Activated CD4-positive, alpha-beta memory T cell treated with anti-CD3 and anti-CD28 coated beads, Interleukin-2, amount 10 ng/mL, durations not matched to agents 7 days and 5 days (primary cell): ENCODE measurements at places on chromosomes 6 and 20. TPM values are rescaled to one million over a fixed set of nuclear protein-coding genes. Genes with fewer than 3 reads are reported as not detected.

SLC4A11 gene
- 1.8 TPM for total RNA-seq

GRCh38 chr6:53928641-53929040 is 133.8 kb downstream of the LRRC1 start:
- no peak for DNase-seq

TTBK1 gene
- 0.30 TPM for total RNA-seq

DNA sequence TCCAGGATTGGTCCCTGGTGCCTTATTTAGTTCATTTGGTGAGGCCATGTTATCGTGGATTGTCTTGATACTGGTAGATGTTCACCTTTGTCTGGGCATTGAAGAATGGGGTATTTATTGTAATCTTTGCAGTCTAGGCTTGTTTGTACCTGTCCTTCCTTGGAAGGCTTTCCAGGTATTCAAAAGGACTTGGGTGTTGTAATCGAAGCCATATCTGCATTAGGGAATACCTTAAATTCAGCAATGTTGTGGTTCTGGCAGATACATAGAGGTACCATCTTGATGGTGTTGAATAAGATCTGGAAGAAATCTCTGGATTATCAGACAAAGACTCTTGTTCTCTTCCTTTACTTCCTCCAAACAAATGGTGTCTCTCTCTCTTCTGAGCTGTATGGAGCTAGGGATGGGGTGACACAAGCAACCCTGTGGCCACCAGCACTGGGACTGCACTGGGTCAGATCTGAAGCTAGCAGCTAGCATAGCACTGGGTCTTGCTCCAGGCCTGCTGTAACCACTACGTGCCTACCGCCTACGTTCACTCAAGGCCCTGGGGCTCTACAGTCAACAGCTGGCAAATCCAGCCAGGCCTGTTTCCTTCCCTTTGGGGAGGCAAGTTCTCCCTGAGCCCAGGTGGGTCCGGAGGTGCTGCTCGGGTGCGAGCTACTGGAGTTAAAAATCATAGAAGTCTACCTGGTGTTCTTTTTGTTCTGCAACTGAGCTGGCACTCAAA is 261.1 kb upstream of the CITED2 start:
- no peak for DNase-seq

GRCh38 chr6:163943607-163944385 is 529.3 kb downstream of the QKI start:
- DNase-seq = no peak

DNA sequence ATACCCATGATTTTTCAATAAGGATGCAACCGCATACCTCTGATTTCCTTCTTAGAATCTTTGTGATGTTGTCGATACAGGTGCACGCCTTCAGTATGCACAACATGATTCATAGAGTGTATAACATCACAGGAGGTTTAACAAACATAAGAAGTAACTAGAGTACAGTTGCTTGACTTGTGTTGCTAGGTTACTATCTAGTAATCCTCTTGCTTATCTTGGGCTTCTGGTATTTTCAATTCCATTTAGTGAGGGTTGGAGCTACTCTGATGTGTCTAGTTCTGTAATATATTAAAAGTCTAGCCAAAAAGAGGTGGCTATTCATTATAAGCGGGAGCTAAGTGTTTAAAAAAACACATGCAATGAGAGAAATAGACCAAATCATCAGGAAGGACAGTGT is 85.5 kb upstream of the TENT5A start:
- DNase-seq = no peak

GRCh38 chr6:13703496-13703895 is 8.1 kb downstream of the RANBP9 start:
- DNase-seq = no peak

C6orf132 gene
- total RNA-seq = 0.05 TPM

DNA sequence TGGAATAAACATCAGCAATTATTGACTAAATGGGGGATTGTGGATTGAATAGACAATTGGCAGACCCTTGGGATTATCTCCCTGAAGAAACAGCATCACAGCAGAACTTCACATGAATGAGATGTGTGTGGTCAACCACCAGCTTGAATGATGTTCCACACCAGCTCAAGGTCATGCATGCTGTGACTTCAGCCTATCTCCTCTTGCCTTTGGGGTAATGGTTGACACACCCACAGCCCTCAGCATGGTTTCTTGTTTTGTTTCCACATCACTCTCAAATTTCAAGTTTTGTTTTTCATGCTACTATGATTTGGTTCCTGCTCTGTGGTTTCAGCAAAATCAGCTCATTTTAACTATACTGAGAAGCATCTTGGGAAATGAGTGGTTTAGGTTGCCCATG is 94.3 kb downstream of the PAK5 start:
- no peak for DNase-seq

GRCh38 chr20:1190847-1191246 is 6.1 kb upstream of the TMEM74B start:
- no peak for DNase-seq

TAP2 gene
- total RNA-seq = 211 TPM

- no peak for DNase-seq
Observed at GRCh38 chr6:75348882-75349261, 64.3 kb upstream of the TMEM30A start.

DNA sequence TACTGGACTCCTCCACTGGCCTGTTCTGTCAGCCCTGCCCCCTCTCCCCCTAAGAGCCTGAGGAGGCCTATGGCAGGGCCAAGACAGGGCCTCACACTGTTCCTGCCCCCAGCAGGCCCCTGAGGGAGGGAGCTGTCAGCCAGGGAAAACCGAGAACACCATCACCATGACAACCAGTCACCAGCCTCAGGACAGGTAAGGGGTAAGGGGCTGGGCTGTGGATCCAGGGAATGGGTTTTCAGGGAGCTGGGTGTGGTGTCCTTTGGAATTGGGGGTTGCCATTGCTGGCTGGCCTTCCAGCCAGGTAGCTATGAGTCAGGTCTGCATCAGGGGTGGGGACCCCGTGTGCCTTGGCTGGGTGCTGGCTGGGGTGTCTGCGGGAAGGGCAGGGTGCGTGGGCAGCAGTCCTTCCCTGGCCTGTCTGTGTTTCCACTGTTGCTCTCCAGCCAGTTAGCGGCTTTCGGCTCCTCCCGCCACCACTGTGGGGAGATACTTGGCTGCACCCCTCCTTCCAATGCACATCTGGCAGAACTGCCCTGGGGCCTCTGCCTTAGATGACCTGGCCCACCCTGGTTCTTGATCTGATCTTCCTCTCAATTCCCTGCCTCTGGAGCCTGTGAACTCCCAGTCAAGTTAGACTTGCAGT is 3.9 kb downstream of the SLC29A1 start:
- no peak for DNase-seq

ENPP1 gene
- total RNA-seq = 0.48 TPM

DNA sequence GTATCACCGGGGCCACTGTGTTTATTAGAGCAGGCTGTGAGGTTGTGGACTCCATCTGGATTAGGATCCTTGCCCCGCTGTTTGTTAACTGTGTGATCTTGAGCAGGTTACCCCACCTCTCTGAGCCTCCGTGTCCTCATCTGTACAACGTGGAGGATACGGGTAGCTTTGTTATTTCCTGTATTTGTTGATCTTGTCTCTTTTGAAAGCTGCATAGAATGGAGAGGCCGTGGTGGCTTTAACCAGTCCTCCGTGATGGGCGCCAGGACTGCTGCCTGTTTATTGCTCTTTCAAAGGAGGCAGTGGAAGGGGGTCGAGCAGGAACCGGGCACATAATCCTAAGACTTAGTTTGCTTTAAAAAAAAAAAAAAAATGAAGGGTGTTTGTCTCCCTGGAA is 22.9 kb downstream of the BCAS4 start:
- no peak for DNase-seq

GRCh38 chr6:114342086-114342825 is 567 bp downstream of the HS3ST5 start:
- DNase-seq = no peak

HLA-DOA gene
- 3.4 TPM for total RNA-seq

- no peak for DNase-seq
Observed at GRCh38 chr6:37260040-37260439, 2.1 kb upstream of the TMEM217 start.

DNA sequence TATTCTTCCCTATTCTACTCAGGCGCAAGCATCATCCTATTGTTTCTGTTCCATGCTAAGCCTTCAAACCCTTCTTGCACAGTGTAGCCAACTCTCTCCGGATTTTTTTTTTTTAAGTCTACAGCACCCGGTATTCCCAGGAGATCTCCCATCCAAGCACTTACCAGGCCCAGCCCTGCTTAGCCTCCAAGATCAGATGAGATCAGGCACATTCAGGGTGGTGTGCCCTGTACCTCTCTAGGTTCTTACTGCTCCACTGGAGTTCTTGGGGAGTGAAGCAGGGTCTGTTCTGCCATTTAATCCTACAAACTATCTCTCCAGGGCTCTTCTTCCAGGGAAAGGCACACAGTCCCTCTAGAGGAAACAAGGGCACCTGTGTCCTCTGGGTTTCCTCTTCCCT is 14.9 kb upstream of the NUP153 start:
- DNase-seq = no peak
